Stimulated activated CD4-positive, alpha-beta T cell treated with anti-CD3 and anti-CD28 coated beads, Interleukin-15, amount 100 ng/mL, for 24 hours (primary cell): ENCODE measurements at places on chromosomes 1 and 21.

DNA sequence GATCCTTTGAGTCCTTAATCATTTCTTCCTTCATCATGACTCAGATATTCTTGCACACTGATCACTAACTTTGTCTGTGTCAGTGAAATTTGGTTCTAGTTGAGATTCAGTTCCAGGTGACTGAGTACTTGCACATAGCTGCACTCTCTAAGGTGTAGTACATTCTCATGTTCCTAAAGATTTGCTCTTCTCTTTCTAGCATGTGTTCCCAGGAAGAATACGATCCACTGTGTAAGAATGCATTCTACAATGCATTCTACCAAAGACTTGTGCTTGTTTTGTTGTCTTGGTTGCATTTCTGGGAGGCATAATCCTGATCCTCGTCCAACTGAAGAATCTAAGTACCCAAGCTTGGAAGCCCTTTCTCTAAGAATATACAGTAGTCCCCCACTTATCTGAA lies 104.3 kb upstream of the CDC42BPA start:
- DNase-seq = no peak

- DNase-seq = no peak
These were observed 25.2 kb upstream of the DYRK1A start for GRCh38 chr21:37341254-37341960.

DNA sequence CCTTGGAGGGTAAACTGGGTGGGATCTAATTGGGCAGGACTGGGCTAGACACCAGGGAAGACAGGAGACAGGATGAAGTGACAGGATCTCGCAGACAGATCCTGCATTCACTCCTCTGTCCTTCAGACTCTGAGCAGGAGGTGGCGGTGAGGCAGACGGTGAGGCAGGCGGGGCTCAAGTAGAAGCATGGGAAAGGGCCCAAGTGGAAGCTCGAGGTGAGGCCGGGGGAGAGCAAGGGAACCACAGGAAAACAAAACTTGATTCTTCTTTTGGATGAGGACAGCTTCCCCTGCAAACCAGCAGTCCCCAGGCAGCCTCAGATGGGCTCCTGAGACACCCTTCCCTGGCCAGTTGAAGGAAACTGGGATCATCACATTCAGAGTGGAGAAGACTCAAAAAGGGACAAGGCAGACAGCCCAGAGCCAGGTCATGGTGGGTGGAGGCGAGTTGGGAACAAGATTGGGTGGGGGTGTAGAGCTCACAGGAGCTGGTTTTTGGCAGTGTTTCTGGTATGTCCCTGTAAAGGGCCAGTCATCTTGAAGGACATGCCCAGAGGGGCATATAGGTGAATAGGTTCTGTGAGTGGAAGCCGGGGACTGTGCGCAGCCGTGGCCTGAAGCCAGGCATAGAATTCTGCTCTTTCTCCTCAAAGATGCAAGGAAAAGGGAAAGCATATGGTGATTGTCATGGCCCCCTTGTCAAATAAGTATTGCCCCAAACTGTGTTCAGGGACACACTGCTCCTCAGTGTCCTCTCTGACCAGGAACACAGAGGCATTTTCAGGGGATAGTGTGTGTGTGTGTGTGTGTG lies 18.0 kb downstream of the INKA2 start:
- DNase-seq = no peak

DNA sequence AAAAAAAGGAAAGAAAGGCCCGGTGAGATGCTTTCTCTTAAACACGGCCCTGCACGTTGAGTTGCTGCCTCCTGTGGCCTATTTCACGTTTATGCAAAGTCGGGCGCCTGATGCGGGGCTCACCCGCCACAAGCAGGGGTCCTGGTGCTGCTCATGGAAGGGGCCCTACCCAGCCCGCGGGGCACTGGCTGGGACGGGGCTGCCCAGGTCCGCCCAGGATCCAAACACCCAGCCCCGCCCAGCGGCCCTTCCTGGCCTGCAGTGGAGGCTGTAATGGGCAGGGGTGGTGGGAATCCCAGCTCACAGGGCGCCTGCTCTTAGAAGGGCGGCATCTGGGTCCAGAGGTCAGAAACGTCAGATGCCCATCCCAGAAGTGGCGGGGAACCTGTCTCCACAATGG lies 1.6 kb downstream of the COL6A2 start:
- no peak for DNase-seq

DNA sequence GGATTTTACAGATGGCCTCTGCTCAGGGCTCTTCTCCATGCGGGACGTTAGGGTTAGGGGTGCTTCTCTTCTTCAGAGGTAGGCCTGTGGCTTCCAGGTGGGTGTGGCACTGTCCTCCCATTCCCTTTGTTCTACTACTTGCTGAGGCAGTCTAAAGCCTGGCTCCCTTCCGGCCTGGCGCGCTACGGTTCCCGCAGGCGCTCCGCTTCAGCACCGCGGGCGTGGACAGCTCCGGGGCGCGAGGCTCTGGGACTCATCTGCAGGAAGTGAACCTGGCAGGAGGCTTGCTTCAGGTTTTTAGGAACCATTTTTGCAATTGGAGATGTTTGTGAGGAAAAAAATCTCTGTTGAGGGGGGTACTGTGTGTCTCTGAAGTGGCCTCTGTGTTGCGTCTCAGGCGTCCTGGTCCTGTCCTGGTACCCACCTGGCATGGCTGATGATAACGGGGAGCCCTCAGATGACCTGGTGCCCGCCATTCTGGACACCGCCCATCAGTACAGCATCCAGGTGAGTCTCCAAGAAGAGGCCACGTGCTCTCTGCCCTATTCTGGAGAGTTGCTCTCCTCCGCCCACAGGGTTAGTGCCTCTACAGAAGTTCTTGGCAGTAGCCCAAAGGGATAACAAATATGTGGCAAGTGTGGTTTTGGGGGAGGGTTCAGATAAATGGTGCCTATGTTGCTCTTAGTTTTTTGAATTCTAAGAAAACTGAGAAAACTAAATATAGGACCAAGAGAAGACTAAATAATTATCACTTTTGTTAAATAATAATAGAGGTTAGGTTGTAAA lies 1.9 kb downstream of the MANEAL start:
- peak; percentile 65 for DNase-seq

DNA sequence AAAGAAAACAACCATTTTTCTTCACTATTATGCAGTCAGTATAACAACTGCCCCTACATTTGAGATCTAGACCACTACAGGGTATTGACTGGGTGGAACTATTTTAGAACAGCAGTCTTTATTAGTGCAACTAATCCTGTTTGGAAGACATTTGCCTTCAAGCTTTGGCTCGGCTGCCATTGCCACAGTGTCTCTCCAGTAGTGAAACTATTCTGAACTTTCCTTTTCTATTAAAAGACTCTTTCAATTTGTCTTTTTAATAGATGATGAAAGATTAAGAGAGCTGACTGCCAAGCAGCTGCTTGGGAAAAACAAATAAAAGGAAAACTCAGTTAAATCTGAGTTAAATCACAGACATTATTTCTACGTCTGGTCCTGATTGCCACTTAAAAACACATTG lies 49.3 kb downstream of the LPGAT1 start:
- DNase-seq = no peak

DNA sequence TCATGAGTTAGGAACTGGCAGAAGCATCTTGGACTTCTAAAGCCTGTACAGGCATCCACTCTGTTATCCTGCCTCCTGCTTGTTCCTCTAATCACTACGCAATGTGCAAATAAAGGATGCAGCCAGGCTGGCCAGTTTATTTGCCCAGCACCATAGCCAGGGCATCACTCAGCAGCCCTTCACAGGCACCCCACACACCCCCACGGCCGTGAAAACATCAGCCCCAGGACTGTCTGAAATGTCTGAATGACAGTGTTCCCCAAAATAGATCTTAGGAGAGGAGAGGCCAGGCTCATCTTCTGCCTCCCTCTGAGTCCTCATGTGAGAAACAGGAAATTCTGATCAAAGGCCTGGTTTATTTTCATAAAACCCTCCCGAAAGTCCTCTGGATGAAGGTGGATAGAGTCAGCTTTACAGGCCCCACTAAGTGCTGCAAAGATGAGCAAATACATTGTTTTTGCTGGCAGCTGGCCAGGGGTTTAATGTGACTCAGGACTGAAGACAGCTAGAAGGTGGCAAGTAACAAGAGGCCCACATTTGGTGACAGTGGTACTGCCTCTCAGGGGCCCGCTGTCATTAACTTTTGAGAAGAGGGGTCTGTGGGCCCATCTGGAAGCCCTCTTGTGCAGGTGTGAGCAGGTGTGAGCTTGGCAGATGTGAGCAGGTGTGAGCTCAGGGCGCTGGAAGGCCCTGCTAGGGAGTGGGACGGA lies 32.9 kb downstream of the GRHL3 start:
- DNase-seq = peak; percentile 82

GRCh38 chr1:147907786-147908509 lies 5.4 kb downstream of the GJA8 start:
- DNase-seq = no peak

- no peak for DNase-seq
These were observed 62.3 kb upstream of the AKT3 start for GRCh38 chr1:243912347-243912746.

DNA sequence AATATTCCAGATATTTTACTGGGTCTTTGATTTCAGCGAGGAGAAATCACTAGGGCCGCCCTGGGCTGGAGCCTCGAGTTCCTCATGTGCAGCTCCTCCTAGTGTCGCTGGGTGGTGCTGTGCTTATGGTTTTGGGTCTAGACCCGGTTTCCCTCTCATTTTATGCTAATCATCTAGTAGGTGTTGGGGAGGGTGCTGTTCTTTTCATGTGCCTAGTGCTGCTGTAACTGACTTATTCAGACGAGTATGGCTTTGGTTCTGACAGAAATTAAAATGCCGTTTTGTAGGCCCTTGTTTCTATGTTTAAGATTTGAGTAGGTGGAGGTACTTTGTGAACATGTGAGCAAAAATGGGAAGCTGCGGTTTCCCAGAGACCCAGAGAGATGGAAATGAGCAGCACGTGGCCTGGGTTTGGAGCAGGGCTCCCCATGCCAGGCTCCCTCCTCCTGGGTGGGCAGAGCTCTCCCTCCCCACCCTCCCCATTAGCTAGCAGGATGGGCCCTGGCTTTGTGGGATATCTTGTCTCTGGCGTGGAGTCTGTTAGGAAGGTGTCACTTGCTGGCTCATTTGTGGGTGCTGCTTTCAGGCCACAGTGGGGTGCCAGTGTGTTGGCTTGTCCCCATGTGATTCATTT lies 74.0 kb upstream of the GPR88 start:
- peak; percentile 73 for DNase-seq

DNA sequence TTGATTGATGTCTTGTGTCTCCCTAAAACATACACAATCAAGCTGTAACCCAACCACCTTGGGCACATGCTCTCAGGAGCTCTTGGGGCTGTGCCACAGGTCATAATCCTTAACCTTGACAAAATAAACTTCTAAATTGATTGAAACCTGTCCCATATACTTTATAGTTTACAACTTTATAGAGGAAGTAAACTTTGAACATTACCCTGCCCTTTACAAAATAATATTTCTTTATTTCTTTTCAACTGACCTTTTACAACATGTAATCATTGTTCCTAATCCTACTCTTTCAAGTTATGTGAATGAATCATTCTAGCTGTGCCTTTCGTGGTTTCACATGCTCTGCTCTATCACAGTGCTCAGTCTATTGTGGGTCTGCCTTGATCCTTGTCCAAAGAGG lies 118.3 kb upstream of the ATP1A1 start:
- no peak for DNase-seq

- DNase-seq = no peak
These were observed 215.9 kb downstream of the TOMM20 start for GRCh38 chr1:234912548-234913277.

DNA sequence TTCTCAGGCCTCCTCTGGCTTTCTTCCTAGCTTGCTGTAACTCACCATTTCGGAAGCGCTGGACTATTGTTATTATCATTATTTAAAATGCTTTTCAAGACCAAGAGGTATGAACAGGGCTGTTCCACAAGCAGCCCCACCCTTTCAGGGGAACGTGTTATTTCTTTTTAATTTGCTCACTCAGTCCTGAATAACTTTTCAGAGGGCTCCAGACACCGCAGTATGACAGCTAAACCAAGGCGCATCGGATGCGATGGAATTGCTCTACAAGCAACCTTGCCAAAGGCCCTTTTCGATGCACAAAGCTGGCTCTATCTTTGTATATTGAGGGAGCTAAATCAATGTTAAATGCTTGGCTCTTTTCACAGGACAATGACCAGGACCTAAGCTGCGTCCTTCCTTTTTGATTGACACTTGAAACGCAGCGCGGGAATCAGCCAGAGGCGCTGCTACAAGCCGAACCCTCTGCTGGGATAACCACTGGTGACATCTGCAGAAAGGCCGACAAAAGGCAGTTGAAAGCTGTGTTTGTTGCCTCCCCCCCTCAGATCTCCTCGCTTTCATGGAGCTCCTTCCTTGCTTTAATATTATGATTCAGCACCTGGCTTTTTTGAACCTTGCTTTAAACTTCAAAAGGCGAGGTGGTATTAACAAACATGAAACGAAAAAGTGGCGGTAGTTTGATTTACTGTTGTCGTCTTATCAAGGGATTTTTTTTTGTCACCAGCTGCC lies 204.7 kb upstream of the PROX1 start:
- no peak for DNase-seq

GRCh38 chr1:1353389-1354151 lies 4.4 kb upstream of the DVL1 start:
- DNase-seq = no peak

GRCh38 chr1:31748365-31748764 lies 15.8 kb downstream of the ADGRB2 start:
- DNase-seq = no peak

- no peak for DNase-seq
These were observed 86.1 kb upstream of the BMP8A start for GRCh38 chr1:39405358-39405757.

DNA sequence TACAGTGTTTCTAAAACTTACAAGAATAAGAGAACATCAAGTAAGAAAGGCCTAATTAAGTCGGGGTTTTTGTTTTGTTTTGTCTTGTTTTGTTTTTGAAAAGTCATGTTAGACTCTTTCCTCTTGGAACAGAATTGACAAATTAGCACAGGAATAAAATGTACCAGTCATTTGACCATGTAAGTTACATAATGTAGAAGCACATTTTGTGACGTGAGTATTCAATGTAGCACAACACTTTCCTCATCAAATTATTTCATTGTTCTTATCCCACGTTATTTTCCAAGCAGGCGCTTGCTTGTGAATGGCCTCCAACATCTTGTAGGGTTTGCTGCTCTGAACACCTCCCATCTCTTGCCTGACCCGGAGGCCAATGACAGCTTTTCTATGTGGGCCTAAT lies 34.7 kb upstream of the DNASE2B start:
- DNase-seq = no peak

- DNase-seq = no peak
These were observed 46.1 kb downstream of the SLC44A3 start for GRCh38 chr1:94866164-94866807.

- no peak for DNase-seq
These were observed 962 bp upstream of the MAN1C1 start for GRCh38 chr1:25615563-25616094.
